ENCODE measurements at places on chromosomes 11 and 22.
A peak's percentile ranks its signal among the peaks of the same experiment; 100 is the strongest.

- no peak overlapping the region for H3K27ac ChIP-seq
- no peak for DNase-seq
- H3K4me1 ChIP-seq: no peaks in the 10 kb centered on the region
- no peak overlapping the region for H3K4me3 ChIP-seq
Measured at GRCh38 chr11:124210421-124210820, 27.3 kb downstream of the OR10D3 start.

DNA sequence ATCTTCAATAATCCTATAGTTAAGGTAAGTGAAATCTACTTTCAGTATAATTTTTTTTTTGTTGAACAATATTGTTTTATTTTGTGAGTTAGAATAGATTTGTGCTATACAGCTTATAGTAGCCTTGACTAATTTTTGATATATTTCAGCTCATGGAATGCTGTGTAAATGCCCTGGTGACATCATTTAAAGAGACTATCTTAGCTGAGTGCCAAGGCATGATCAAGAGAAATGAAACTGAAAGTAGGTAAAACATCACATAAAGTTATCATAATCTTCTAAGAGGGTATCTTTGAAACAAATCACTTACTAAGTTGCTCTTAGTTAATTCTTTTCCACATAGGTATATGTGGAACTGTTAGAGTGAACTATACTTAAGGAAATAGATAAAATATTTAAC lies 51.4 kb upstream of the ACAT1 start:
- peak; percentile 29 for DNase-seq
- H3K36me3 ChIP-seq: peaks cover 16% of the 10 kb centered on the region
- no peak overlapping the region for H3K4me3 ChIP-seq
- no peak overlapping the region for H3K27ac ChIP-seq

GRCh38 chr11:9895006-9895405 lies 231.1 kb downstream of the SWAP70 start:
- H3K27me3 ChIP-seq: no peaks in the 10 kb centered on the region
- H3K36me3 ChIP-seq: no peaks in the 10 kb centered on the region
- DNase-seq: no peak
- peaks cover 10% of the 10 kb centered on the region for H3K4me1 ChIP-seq
- H3K4me3 ChIP-seq: no peak overlapping the region
- no peak overlapping the region for H3K27ac ChIP-seq

GRCh38 chr11:16817351-16817750 lies 78.9 kb downstream of the C11orf58 start:
- DNase-seq: no peak
- H3K36me3 ChIP-seq: no peaks in the 10 kb centered on the region
- no peaks in the 10 kb centered on the region for H3K27me3 ChIP-seq
- H3K27ac ChIP-seq: no peak overlapping the region
- H3K4me3 ChIP-seq: no peak overlapping the region

DNA sequence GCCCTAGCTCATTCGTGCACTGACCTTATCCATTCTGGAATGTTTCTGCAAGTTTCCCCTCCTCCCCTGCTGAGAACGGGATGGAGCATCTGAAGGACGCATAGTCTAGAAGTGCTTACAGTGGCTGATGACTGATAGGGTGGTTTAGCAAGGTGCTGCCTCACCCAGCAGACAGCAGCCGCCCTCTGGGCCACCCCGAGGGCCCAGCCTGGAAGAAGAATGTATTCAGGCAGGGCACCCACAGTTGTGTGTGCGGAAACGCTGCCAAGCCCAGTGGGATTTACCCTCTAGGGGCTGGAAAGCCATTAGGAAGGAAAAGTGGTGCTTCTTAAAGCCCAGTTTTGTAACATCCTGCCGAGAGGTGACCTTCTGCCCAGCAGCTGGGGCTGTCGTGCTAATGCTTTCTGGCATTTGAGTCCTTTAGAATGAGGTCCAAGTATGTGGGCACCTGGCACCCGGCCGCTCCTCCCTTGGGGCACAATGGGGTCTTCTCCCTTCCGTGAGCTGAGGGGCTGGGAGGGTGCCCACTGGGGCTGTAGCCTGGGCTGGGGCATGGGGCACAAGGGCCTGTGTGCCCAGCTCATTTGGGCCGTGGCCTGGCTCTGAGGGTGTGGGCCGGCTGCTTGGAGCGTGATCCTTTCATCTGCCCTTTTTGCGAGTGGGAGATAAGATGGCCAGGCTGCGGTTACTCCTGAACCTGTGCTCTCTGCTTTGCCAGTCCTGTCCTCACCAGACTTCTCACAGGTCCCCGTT lies 14.4 kb downstream of the FBLN1 start:
- H3K4me3 ChIP-seq: no peak overlapping the region
- H3K27me3 ChIP-seq: no peaks in the 10 kb centered on the region
- H3K27ac ChIP-seq: peak overlapping the region; percentile 30
- peaks cover 3% of the 10 kb centered on the region for H3K36me3 ChIP-seq
- no peaks in the 10 kb centered on the region for H3K4me1 ChIP-seq

DNA sequence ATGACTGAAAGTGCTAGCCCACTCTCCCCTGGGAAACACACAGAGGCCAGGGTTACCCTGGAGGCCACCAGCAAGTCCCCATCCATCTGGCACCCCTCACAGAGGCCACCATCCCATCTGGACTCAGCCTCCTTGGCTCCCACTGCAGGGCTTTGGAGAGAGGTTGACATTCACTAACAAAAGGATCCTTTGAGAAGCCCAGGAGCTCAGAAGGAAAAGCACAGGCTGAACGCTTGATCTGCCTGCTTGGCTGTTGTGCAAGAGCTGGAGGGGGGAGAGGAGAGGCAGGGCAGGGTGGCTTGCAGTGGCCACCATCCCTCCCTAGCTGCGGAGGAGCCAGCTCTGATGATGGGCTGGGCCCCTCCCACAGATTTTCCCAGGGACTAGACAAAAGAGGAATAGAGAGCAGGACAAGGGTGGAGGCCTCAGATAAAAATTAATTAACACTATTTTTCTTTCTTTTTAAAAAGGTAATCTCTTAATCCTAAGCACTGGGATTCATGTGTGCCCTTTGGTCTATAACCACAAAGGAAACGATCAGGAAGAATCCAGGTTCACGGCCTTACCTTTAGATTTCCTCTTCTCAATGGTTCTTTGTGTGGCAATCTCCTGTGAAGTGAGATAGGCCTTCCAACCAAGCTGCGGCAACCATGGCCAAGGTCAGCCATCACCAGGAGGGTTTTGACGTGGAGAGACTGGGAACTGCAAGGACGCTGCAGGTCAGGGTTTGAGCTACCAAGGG lies 154.7 kb downstream of the BARX2 start:
- no peaks in the 10 kb centered on the region for H3K27me3 ChIP-seq
- DNase-seq: peak; percentile 19
- no peak overlapping the region for H3K27ac ChIP-seq

- no peak overlapping the region for H3K27ac ChIP-seq
- no peaks in the 10 kb centered on the region for H3K27me3 ChIP-seq
- H3K4me1 ChIP-seq: no peaks in the 10 kb centered on the region
- no peak overlapping the region for H3K4me3 ChIP-seq
- no peaks in the 10 kb centered on the region for H3K36me3 ChIP-seq
Measured at GRCh38 chr11:84543367-84544159, 1083.6 kb downstream of the DLG2 start.

DNA sequence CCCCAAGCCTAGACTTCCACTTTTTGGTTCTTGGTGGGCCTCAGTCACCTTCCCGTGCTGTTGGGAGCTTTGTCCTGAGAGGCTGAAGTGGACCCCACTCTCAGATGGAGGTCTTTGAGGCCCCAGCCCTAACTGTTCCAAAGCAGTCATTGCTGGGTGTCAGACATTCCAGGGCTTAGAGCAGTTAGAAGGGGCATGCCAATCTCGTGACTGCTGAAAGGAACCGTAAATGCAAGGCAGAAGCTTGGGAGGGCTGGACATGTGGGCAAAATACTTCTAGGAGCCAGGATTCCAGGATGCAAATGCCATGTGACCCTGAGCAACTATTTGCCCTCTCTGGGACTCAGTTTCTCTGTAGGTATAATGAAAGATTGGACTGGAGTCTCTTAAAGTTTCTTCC lies 118.8 kb upstream of the CRYBB3 start:
- DNase-seq: no peak
- no peak overlapping the region for H3K4me3 ChIP-seq
- H3K36me3 ChIP-seq: no peaks in the 10 kb centered on the region
- H3K27me3 ChIP-seq: no peaks in the 10 kb centered on the region

- no peak for DNase-seq
- H3K27ac ChIP-seq: no peak overlapping the region
- H3K36me3 ChIP-seq: no peaks in the 10 kb centered on the region
- H3K27me3 ChIP-seq: peaks cover 16% of the 10 kb centered on the region
- no peak overlapping the region for H3K4me3 ChIP-seq
Measured at GRCh38 chr11:13051257-13051656, 42.1 kb downstream of the RASSF10 start.

DNA sequence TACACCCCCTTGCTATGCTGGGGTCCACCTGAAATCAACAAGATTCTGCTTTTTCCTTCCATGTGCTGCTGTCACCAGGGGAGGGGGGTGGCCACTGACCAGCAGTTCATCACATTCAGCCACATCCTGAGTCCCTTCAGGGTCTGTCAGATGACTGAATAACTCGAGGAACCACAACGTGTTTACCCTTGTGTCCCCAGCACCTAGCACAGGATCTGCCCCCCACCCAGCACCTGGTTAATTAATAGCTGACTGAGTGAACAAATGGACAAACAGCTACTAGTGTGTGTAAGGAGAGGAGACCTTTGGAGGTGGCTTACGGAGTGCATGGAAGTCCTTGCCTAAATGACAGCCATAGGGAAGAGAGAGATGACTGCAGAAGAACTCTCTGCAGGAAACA lies 119.5 kb upstream of the NCAM1 start:
- no peak overlapping the region for H3K4me3 ChIP-seq
- H3K27me3 ChIP-seq: no peaks in the 10 kb centered on the region
- DNase-seq: no peak

- no peaks in the 10 kb centered on the region for H3K36me3 ChIP-seq
- no peaks in the 10 kb centered on the region for H3K27me3 ChIP-seq
- H3K4me3 ChIP-seq: no peak overlapping the region
- DNase-seq: no peak
Measured at GRCh38 chr11:86072211-86072610, 3.3 kb upstream of the PICALM start.

DNA sequence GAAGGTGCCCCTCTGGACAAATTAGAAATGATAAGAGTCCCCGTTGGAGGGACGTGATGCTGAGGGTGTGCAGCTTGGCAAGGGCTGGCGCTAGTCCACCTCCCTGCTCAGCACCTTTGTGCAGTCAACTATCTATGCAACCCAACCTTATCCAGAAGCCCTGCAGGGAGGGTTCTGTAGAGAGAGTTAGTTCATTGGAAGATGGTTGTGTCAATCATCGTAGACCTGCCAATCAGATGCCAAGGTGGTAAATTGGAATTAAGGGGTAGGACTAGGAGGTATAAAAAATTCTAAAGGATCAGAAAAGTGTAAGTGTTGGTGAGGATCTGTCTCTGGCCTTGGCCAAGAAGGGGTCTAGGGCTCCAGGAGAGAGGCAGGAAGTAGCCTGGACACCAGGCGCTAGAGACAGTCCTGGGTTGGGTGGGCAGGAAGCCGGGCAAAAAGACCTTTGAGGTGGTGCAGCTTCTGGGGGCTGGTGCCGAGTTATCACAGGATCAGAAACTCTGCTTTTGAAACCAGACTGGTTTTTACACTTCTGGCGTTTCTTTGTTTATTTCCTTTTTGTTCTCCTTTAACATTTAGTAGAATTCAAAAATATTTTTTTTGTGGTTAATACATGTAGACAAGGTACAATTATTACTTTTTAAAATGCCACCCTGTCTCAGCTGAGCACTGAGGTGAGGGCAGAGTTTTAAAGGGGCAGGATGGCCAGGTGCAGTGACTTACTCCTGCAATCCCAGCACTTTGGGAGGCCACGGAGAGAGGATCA lies 1.6 kb downstream of the C1QTNF6 start:
- H3K27me3 ChIP-seq: no peaks in the 10 kb centered on the region
- peak overlapping the region; percentile 92 for H3K27ac ChIP-seq
- H3K36me3 ChIP-seq: no peaks in the 10 kb centered on the region
- H3K4me3 ChIP-seq: peak overlapping the region; percentile 50
- DNase-seq: peak; percentile 87

DNA sequence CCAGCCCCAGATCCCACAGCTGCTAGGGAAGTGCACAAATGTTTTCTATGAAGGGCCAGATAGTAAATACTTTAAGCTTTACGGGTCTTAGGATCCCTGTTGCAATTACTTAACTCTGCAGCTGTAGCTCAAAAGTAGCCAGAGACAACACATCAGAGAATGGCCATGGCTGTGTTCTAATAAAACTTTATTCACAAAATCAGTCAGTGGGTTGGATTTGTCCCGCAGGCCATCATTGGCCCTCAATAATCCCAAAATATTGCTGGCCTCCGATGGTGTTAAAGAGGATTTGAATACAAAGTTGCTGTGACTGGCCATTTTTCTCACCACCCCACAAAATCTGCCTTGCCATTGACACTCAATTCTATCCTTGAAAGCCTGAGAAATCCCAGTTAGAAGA lies 49.6 kb downstream of the ISX start:
- no peak overlapping the region for H3K4me3 ChIP-seq
- H3K36me3 ChIP-seq: no peaks in the 10 kb centered on the region
- no peaks in the 10 kb centered on the region for H3K4me1 ChIP-seq
- H3K27ac ChIP-seq: no peak overlapping the region
- no peak for DNase-seq

DNA sequence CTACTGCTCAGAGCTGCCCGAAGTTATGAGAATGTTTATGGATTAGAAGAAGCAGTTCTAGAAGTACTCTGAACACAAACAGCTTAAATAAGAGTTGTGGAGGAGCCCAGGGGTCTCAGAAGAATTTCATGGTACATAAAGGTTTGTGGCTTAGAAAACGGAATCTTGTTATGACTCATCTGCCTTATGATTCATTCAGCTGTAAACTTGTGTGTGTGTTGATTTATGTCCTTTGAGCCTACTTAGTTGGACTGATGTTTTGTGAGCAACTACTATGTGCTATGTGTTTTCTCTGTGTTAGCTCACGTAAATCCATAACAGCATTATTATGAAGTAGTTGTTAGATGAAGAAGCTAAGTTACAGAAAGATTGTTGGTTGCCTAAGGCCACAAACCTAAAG lies 203.7 kb downstream of the PGR start:
- H3K4me1 ChIP-seq: no peaks in the 10 kb centered on the region
- H3K4me3 ChIP-seq: no peak overlapping the region
- no peaks in the 10 kb centered on the region for H3K36me3 ChIP-seq
- H3K27ac ChIP-seq: no peak overlapping the region
- no peaks in the 10 kb centered on the region for H3K27me3 ChIP-seq
